ENCODE measurements at places on chromosomes 13 and 19. TPM values are rescaled to one million over a fixed set of nuclear protein-coding genes. Genes with fewer than 3 reads are reported as not detected.

DNA sequence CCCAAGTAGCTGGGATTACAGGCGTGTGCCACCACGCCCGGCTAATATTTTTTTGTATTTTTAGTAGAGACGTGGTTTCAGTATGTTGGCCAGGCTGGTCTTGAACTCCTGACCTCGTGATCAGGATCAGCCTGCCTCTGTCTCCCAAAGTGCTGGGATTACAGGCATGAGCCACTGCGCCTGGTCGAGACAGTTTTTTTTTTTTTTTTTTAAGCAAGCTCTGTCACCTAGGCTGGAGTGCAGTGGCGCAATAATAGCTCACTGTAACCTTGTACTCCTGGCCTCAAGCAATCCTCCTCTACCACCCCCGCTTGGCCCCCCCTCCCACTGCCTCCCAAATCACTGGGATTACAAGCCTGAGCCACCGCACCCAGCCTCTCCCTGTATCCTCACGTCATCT lies 6.4 kb upstream of the MAP2K7 start:
- no peak for DNase-seq

GRCh38 chr19:55678121-55678671 lies 3.2 kb downstream of the EPN1 start:
- no peak for DNase-seq

DNA sequence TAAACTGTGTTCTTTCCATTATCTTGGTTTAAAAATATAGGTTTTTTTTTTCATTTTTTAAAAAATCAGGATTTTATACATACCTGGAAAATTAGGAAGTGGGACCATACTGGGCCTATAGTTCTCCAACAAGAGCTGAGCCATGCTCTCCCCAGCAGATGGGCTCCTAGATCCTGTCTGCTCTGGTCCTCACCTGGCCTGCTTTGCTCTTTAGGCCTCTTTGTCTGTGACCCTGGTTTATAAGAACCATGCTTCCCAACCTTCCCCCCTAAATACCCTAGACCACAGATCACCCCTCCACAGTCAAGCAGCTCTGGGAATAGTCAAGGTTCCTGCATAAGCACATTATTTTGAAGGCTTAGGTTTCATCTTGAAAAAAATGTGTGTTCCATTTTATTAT lies 185.0 kb upstream of the TSHZ3 start:
- DNase-seq = no peak

Gene MEIS3
- total RNA-seq = not detected

Gene MEIOSIN
- total RNA-seq = not detected

Measured in activated CD8-positive, alpha-beta T cell treated with anti-CD3 and anti-CD28 coated beads for 36 hours (primary cell).